ENCODE measurements at places on chromosomes 6 and 20.
A peak's percentile ranks its signal among the peaks of the same experiment; 100 is the strongest.

DNA sequence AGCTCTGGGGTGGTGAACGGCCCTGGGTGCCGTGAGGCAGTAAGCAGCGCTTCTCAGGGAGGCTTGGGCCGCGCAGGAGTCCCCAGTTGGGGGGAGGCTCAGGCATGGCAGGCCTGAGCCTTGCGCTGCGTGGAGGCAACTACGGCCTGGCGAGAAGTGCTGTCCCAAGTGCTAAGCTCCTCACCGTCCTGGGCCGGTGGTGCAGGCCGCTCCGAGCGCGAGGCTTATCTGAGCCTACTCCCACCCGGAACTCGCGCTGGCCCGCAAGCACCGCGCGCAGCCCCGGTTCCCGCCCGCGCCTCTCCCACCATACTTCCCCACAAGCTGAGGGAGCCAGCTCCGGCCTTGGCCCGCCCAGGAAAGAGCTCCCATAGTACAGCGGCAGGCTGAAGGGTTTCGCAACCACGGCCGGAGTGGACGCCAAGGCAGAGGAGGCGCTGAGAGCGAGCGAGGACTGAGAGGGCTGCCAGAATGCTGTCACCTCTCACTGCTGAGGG is 1.8 kb upstream of the WRNIP1 start:
- DNase-seq: no peak

DNA sequence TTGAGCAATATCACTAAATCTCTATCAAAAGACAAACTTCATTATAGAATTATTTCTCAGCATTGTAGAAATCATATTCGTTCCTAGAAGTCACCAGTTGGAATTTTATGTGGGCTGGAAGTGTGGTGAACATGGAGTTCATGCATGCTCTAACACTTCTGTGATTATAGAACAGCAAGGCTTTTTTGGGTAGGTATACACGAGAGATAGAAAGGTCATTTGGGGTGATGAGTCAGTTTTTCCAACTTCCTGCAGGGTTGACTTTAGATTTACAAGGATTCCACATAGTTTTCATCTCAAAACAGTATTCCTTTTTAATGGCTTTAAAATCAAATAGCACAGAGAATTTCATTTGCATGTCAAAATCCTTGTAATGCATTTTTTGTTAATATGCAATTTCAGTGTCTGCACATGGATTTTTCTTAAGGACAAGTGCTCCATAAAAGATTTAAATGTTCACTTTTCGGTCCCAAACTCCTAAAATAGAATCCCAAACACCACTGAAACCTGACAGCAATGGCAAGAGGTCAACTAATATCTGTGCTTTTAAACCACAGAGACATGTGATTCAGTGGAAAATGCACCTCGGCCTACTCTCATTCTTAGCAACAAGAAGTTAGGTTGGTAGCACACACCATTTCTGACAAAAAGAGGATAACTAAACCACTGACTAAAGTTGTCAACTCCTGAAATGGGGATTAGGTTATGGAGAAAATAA is 211.0 kb downstream of the MOXD1 start:
- no peak for DNase-seq

DNA sequence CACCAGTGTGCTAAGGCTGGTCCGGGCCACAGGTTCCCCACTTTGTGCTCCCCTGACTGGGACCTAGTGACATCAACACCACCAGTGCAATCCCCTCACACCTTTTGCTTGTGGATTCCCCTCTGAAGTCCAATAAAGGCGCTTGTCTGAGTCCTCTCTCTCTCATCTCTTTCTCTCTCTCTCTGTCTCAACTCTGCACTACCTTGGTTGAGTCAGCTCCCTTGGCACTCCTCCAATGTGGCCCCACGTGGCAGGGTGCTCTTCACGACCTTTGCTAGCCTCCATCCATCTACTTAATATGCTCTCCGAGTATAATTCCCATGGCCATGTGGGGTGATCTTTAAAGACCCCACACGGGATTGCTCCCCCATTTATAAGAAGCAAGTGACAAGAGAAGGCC is 385.0 kb downstream of the CD83 start:
- no peak for DNase-seq

DNA sequence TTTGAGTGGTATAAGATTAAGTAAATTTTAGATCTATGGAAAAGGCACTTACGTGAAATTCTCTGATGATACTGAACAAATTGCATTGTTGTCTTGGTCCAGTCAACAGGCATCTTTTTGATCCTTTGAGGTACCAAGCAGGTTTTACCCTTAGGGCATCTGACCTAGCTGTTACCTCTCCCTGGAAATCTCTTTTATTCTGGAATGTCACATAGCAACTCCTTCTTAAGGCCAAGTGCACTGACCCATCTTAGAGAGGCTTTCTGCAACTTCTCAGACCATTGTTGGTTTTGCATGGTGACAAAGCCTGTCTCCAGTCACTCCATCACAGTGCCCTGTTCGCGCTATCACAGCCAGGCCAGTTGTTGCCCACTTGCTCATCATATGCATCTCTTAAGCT is 42.0 kb downstream of the TPD52L1 start:
- DNase-seq: no peak

DNA sequence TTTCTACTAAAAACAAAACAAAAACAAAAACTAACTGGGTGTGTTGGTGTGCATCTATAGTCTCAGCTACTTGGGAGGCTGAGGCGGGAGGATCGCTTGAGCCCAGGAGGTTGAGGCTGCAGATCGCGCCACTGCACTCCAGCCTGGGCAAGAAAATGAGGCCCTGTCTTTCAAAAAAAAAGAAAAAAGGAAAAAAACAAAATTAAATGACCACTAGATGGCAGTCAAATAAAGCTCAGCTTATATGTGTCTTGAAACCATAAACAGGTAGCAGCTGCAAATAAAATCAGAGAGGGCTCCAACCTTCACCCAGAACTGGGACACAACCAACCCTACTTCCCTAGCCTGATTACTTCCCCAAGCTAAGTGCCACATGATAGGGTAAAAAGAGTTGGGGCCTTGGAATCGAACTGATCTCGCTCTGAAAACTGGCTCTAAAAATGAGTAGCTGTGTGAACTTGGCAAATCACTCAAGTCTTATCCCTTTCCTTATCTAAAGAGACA is 67.1 kb upstream of the ADGRF4 start:
- peak; percentile 7 for DNase-seq

GRCh38 chr6:147530132-147531060 is 21.9 kb downstream of the SAMD5 start:
- DNase-seq: peak; percentile 65

GRCh38 chr6:120410586-120410985 is 923.7 kb downstream of the TBC1D32 start:
- DNase-seq: no peak

- DNase-seq: no peak
These were observed 2.2 kb upstream of the RAB22A start for GRCh38 chr20:58307270-58307669.

DNA sequence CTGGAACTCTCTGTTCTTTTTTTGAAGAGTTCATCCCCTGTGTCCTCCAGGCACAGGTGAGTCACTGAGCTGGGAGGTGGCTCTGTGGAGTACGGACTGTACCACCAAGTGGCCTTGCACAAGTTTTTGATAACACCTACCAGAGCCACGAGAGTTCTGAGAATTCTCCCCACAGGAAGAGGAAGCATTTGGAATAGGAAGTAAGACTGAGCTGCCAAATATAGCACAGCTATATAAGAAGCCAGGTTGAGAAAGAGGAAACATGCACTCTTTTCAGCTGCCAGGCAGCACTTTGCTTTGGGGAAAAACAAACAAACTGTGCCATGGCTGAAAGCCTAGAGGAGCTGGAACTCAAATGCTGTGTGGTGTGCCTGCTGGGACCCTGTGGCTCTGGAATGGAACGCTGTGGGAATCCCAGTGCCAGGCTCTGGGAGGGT is 70.8 kb upstream of the RIPOR2 start:
- DNase-seq: peak; percentile 93

- DNase-seq: no peak
These were observed 4.3 kb downstream of the ZBTB9 start for GRCh38 chr6:33458676-33459075.

GRCh38 chr6:29974901-29975560 is 32.7 kb downstream of the HLA-A start:
- DNase-seq: no peak

DNA sequence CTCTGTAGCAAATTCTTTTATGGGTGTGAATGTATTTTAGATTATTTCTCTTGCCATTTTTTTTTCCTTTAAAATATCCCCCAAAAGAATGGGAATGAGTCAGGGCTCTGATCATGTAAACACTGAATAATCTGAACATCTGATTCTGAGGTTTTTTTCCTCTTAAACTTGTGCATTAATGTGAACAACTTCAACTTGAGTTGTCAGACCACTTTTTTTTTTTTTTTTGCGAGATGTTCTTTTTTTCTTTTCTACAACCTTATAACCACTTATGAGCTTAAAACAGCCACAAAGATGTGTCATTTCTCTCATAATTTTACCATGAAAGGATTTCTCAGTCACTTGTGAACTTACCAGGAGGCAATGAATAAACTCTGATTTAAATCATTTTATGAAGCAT is 85.3 kb downstream of the TBC1D7 start:
- no peak for DNase-seq

DNA sequence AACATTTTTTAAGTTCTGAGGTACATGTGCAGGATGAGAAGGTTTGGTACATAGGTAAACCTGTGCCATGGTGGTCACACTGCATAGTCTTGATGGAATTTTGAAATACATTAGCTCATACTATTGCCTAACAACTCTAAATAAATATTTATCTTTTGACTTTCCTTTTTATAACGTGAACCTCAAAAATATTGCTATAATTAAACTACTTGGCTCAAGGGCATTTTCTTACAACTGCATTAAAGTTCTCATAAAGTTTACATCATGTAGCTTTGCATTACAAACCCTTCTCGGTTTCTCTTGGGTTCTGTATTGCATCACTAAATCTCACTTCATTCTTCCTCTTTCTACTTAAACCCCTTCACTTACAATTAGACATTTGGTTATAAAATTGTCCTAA is 636.0 kb upstream of the PTCHD4 start:
- no peak for DNase-seq

DNA sequence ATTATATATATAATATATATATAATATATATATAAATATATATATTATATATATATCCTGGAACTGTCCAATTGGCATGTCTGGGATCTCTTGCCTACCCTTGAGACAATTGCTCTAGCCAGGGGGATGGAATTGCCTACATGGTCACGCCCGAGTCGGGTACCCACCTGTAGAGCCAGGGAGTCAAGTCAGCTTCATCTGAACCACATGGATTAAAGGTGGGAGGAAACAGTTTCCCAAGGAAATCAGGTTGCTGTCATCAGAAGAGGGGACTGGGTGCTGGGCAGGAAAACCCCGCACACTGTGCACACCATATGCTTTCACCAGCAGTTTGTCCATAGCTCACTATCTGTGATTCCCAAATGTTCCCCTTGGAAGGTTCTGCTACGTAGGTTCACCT is 252.5 kb upstream of the NOX3 start:
- no peak for DNase-seq

- no peak for DNase-seq
These were observed 732.1 kb downstream of the EPHA7 start for GRCh38 chr6:92687278-92687677.

DNA sequence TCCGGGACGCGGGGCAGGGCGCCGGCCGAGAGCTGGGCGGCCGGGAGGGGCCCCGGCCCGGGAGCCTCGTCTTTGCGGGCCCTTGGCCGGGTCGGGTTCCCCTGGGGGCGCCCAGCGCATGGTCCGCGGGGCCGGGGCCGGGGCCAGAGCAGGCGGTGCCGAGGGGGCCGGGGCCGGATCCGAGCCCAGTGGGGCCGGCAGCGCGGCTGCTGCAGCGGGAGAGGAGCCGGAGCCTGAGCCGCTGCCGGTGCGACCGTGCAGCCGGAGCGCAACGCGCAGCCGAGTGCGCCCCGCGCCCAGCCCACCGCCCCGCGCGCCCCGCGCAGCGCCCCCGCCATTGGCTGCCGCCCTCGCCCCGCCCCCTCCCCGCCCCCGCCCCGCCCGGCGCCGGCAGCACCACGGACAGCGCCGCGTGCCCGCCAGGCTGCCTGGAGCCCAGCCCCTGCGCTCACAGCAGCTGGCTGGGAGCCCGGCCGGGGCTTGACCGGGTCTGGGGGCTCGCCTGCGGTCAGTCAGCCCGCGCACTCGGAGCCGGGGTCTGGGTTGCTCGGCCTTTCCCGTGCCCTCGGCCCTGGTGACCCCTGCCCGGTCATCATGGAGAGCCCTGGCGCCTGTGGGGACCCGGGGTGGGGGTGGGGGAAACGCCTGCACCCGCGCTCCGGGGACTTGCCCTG is at the start of gene HRH3:
Gene HRH3 (minus strand): TSS at position 287 of the 674 bp plus-strand sequence. CDS start 308 bp downstream, outside the sequence.
- no peak for DNase-seq

DNA sequence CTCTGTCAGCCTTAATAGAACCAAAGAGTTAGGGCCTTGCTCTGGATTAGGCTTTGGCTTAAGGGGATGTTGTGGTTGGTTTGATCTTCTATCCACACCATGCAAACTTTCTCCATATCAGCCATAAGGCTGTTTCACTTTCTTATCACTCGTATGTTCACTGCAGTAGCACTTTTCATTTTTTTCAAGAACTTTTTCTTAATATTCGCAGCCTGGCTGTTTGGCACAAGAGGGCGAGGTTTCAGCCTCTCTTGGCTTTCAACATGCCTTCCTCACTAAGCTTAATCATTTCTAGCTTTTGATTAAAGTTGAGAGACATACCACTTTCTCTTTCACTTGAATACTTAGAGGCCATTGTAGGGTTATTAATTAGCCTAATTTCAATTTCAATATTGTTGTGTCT is 193.1 kb downstream of the NRN1 start:
- no peak for DNase-seq

DNA sequence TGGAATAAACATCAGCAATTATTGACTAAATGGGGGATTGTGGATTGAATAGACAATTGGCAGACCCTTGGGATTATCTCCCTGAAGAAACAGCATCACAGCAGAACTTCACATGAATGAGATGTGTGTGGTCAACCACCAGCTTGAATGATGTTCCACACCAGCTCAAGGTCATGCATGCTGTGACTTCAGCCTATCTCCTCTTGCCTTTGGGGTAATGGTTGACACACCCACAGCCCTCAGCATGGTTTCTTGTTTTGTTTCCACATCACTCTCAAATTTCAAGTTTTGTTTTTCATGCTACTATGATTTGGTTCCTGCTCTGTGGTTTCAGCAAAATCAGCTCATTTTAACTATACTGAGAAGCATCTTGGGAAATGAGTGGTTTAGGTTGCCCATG is 94.3 kb downstream of the PAK5 start:
- DNase-seq: no peak

DNA sequence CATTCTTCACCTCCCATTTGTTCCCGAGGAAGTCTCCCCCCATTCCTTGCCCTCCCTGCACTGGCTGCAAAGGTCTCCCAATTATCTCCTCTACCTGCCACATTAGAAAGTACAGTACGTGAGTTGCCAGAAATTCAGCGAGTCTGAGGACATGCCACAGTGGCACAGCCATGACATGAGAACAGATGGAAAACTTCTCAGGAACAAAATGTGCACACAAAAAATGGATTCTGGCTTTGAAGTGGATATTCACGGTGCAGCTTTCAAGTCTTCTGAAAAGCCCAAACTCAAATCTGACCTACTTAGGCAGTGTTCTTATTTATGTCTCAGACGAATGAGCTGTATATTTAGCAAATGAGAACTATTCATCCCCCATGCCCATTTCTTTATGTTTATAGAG is 269.1 kb upstream of the ARID1B start:
- DNase-seq: no peak

All from GF-D8 (cell line).